EH (cell line): ENCODE measurements at places on chromosomes 7 and 10.

DNA sequence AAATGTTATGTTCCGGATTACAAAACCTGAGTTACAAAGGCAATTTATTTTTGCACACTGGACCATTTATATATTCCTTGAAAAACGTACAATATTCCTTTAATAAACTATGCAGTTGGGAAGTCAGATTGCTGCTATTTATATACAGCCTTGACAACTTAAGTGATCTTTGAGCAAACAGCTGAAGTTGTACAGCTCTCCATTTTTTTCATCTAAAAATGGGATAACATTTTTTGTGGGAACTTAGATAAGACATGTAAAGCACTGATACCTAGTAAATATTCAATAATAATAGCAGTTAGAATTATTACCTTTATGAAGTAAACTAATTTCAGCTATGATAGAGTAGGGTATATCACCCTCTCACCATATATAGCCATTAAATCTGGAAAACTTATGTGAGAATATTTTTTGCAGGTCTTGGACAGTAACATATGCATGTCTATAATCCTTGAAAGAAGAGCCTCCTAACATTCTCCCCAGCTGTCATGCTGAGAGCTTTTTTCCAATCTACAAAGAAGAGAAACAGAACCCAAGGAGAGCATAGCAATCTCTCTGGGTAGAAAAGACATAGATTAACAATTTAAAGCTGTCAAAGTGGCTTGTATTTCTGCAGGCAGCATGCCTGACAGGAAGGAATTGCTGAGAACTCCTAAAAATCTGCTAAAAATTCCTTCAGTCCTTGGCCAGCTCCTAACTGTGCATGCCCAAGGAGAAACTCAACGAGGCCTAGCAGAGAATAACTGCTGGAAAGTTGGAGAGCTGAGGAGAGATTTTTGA is 326.0 kb downstream of the CRPPA start:
- DNase-seq: no peak

DNA sequence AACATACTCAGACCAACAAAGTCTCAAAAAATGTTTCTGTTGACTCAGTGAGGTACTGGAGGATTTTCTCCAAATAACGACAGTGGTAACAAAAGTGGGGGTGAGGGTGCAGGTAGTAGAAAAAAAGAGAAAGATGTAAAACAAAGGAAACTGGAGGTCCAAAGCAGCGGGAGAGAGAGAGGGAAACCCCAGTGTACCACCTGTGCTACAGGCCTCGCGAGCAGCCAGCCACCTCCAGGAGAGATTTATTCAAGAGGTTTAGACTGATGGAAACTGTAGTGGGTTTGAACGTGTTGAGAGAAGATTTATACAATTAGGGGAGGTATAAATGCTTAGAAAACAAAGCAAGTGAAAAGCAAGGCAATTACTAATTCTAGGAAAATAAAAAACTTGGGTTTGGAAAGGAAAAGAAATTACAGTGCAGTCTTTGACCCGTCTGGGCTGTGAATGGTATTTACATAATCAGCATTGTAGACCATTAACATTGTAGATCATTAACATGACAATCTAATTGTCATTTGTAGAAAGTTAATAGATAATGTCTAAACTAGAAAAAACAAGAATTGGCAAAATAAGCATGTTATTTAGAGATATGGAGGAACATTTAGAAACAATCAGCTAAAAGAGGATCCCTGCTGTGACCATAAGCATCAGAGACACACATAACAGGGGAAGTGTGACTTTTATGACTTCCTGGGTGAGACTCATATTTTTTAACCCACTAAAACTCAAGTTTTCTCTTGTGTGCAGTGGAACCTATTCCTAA is 180.0 kb downstream of the RELN start:
- no peak for DNase-seq

DNA sequence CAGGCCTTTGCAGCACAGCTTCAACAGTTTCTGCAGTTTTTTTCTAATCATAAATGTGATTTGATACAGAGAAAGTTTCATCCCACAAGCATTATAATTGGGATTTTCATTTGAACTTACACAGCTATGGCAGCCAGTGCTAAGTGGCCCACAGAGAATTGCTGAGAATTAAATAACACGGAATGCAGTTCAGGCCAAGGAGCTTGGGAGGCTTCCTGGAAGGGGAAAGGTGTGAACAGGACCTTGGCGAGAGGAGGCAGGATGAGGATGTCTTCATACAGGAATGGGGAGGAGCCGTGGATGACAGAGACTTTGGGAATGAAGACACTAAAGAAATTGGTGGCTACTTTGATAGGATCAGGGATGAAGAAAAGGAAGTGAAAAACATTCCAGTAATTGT is 95.3 kb downstream of the ZNF22 start:
- DNase-seq: no peak

DNA sequence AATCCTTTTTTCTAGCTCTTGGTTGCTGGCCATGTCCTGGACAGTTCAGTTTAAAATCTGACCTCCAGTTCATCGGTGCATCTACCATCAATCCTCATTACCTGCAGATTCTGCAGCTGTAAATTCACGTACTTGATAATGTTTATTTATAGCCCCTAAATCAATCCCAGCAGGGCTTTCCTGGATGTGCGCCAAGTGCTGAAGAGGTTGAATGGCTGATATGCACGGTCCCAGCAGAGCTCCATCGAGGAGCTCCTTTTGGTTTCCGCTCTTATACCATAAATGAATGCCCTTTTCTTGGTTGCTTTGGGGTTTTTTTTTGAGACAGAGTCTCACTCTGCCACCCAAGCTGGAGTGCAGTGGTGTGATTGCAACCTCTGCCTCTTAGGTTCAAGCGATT is 91.2 kb upstream of the CCZ1B start:
- DNase-seq: no peak

- DNase-seq: no peak
These were observed 182.5 kb downstream of the GPR158 start for GRCh38 chr10:25357269-25357668.

- no peak for DNase-seq
These were observed 48.7 kb downstream of the CAMK2B start for GRCh38 chr7:44276571-44277221.

DNA sequence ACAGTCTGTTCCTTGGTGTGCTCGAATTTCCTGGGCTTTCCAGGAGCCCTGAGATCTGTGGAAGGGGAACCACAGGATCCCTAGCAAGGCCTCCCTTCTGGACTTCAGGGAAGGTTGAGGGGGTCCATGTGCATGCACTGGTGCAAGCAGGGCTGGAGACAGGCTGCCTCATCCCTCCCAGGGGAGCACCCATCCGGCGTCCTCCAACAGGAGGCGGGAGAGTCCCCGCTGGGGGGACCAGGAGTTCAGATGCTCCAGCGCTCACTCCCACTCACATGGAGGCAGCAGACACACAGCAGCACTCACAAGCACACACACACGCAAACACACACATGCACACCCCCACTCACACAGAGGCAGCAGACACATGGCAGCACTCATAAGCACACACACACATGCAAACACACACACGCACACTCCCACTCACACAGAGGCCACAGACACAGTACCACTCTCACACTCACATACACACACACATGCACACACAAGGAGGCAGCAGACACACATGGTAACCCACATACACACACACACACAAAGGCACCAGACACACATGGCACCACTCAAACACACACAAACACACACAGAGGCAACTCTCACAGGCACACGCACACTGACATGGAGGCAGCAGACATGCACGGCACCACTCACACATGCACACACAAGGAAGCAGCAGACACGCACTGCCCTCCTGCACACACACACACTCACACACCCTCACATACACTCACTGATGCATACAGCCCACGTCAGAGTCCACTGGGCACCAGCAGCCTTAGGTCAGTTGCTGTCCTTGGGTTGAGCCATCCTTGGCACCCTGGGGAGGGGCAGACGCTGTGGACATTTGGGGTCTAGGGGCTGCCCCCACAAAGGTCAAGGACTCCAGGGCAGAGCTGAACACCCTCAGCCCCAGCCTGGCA is 247.0 kb upstream of the PPP2R2D start:
- DNase-seq: no peak

GRCh38 chr7:154867068-154867467 is 135.9 kb downstream of the PAXIP1 start:
- DNase-seq: no peak

DNA sequence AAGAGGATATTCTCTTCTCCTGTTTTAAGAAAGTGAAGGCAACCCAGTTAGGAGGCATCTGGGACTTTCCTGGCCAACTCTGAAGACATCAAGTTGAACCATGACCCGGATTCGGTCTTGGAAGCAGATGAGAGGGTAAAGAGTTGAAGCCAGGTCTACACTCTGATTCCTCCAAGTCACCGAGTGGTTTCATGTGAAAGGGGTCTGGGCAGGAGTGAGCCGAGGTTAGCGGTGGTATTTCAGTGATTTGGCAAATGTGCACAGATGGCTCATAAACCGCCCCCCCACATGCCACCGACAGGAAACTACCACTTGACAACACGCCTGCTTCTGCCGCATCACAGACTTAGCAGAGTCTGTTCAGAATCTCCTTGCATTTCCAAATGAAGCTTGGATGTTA is 11.4 kb upstream of the REPIN1 start:
- DNase-seq: no peak
